ENCODE measurements at places on chromosomes 5 and 9.

- DNase-seq = no peak
Measured at GRCh38 chr9:108417726-108418125, 438.1 kb downstream of the ACTL7B start.

DNA sequence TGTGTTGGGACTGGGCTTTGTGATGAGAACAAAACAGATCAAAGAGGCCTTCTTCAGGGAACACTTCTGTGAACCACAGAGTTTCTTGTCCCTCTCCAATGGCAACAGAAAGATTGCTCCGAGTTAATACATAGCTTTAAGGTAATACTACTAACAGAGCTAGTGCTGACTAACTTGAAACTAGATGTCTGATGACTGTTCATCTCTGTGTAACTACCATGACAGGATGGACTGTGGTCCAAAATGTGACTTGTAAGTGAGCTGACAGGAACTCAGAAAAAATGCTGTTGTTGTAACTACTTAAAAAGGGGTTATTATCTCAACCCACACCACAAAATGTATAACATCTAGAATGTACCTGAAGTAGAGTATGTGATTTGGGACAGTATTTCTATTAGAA is 630.2 kb upstream of the DMAC1 start:
- no peak for DNase-seq

GRCh38 chr9:98101416-98101815 is 17.6 kb downstream of the TRIM14 start:
- DNase-seq = no peak

DNA sequence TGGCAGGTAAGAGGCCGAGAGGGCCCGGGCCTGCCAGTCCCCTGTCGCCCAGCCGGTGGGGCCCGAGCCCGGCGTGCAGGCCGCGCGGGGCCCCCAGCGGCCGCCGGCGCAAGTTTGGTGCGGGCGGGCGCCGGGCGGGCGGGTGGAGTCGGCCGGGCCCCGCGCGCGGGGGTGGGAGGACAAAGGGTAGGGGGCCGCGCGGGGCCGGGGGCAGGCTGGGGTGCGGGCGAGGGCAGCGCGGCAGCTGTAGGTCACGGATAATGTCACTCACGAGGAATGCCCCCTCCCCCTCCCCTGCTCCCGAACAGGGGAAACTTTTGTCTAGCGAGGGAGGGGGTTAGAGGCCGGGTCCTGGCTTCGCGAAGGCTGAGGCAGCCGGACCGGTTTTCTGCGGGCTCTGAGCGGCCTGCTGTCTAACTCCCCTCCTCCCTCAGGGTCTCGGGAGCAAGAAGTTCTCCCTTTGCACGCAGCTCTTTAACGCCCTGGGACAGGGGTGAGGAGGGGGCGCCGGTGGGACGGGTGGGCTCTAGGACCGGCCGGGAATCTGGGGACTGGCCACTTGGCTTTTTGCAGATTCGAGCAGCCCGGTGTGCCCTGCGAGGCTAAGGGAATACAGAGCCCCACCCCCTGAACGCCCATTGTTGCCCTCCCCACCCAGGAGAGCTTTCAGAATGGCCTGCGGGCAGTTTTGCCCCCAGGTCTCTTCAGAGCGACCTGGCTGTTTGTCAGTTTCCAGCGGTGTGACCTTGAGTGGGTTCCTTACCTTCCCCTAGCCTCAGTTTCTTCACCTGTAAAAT is 21.3 kb upstream of the NDST1 start:
- DNase-seq = peak; percentile 76

DNA sequence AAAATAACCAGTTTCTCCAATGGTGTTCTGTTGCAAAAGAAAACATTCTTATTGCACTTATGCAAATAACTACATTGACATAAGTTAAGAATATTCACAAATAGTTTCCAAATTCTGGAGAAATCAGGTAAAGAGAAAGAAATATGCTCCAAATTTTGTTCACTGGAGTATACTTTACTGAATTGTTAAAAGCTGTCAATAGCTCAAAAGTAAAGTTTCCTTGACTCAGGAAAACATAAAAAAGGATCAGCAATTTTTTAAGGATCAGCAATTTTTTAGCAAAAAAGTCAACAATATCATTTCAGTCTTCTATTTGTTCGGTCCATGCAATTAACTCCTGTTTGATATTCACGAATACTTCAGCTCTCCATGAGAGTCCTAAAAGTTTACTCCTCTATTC is 51.6 kb downstream of the ANXA2R start:
- no peak for DNase-seq

DNA sequence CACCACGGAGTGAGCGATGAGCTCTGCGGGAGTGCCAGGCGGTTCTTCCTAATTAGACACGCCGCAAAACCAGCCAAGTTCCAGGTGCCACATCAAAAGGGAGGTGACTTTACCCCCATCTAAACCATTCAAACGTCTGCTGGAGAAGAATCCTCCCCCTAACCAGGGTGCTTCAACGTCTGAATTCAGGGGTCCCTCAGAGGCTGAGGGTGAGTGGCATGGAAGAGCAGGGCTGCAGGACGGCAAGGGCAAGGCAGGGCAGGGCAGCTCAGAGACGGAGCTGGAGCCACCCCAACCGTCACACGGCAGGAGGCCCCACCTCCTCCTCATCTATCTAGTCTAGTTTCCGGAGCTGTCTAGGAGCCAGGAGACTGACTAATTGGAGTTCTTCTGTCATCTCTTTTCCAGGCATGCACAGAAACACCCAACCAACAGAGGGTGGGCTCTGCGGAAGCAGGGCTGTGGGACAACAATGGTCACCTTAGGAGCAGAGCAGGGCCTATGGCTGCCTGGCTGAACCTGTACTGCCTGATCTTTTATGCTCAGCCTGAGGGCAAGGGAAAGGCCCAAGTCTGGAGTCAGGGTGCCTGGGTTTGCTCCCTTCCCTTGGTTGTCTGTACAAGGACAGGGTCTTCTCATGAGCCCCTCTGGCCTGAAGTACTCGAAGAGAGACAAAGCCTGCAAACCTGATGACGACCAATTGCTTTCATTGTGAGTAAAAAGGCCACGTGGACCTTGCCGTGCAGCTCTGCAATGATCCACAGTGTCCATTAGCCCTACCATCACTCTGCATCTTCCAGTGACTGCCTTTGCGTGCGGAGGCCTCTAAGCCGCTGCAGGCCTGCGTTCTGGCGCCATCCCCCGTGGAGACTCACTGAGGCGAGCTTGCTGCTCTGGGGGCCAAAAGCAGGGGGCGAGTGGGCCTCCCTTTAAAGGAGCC is 81.0 kb upstream of the SLC25A51 start:
- DNase-seq = peak; percentile 20

GRCh38 chr9:12640016-12640587 is 53.1 kb upstream of the TYRP1 start:
- DNase-seq = peak; percentile 42

GRCh38 chr5:150186137-150186536 is 3.7 kb upstream of the SLC6A7 start:
- no peak for DNase-seq

DNA sequence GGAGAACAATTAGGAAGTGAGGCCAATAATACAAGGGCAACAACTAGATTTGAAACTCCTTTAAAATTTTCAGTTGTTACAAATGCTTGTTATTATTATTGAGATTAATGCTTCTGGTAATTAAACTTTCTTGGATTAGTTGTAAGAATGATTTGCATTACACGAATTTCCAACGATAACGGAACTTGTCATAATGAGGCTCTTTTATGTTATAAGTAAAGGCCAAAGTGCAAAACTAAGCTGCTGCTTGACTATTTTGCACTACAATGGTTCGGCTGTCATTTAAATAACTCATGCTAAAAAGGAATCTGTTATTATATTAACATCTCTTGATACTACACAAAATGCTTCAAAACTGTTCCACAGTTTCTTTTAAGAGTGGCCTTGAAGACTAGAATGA is 1007.1 kb downstream of the PTPRD start:
- DNase-seq = no peak

GRCh38 chr5:145874765-145875164 is 2.0 kb upstream of the GRXCR2 start:
- no peak for DNase-seq

- peak; percentile 59 for DNase-seq
Measured at GRCh38 chr9:34171753-34172535, 6.9 kb upstream of the UBAP1 start.

GRCh38 chr5:177603631-177604030 is 3.7 kb downstream of the B4GALT7 start:
- DNase-seq = no peak

GRCh38 chr5:66231508-66231907 is 87.4 kb downstream of the SREK1 start:
- DNase-seq = no peak

DNA sequence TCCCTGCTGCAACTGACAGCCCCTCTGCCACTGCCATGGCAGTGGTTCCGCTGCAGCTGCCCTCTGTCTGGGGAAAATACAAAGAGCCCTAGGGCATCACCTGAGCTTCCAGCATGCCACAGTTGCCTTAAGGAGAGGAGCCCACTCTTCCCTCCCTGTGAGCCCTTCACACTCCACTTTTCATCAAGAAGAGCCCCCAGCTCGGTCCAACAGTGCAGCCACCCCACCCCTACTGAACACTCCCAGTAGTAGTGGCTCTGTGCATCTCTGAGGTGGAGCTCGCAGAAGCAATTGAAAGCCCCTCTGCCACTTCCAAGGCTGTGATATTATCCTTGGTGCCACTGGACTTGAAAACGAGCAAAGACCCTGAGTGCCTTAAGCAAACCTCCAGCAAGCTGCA is 696.8 kb upstream of the COX7C start:
- no peak for DNase-seq

DNA sequence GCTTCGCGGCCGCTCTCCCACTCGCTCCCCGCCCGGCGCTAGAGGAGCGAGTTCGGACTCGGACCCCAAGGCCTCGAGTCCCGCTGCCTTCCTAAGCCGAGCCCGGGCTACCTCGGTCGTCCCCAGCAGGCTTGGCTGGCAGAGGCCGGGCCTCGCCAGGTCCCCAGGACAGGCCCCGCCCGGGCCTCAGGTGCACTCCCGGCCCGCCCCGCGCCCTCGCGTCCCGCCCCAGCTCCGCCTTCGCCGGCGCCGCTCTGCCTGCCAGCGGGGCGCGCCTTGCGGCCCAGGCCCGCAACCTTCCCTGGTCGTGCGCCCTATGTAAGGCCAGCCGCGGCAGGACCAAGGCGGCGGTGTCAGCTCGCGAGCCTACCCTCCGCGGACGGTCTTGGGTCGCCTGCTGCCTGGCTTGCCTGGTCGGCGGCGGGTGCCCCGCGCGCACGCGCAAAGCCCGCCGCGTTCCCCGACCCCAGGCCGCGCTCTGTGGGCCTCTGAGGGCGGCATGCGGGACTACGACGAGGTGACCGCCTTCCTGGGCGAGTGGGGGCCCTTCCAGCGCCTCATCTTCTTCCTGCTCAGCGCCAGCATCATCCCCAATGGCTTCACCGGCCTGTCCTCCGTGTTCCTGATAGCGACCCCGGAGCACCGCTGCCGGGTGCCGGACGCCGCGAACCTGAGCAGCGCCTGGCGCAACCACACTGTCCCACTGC is at the start of gene SLC22A5:
SLC22A5 (plus strand) TSS at position 237 of the 707 bp plus-strand sequence; CDS start at position 500, 263 bp downstream.
- DNase-seq = peak; percentile 90

- peak; percentile 89 for DNase-seq
Measured at GRCh38 chr5:172437445-172438318, 16.6 kb downstream of the SH3PXD2B start.

DNA sequence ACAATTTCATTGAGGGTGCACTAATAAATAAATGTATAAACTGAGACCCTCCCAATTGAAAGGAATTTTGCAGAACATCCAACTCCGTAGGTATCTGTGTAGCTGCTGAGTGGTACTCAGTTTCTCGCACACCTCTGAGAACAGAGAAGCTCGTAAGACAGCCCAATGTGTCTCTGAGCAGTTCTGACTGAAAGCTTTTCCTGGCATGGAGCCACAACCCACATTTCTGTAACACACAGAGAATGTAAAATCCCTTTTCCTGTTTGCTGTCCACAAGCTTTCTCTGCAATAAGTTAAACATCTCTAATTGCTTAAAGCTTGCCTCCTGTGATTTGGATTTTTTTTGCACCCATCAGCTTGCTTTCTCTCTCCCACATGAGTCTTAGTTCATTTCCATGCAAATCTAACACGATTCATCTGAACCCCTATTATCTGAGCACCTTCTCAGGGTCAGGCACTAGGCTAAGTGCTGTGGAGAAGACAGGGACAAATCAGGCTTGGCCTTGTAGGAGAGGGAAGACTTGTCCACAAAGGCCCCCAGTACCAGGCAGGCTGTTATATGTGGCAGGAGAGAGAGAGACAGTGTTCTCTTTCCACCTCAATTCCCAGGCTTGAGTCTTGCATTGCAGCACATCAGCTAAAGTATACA is 44.2 kb upstream of the COL15A1 start:
- peak; percentile 87 for DNase-seq

DNA sequence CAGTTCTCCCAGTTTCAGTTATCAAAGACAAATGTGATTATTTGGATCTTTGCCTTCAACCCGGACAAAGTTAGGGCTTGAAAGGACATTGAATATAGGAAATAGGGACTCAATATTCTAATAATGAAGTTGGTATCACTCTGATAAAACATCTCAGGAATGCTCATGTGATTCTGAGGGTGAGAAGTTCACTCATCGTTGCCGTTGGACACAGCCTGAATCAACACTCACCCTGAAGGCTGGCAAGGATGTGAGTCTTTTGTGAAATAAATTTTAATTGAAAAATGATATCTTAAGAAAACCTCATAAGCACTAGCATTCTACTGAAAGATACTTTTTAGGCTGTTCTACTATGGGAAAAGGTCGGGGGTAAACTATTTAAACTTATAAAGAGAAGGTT is 44.8 kb upstream of the C9orf72 start:
- DNase-seq = no peak

DNA sequence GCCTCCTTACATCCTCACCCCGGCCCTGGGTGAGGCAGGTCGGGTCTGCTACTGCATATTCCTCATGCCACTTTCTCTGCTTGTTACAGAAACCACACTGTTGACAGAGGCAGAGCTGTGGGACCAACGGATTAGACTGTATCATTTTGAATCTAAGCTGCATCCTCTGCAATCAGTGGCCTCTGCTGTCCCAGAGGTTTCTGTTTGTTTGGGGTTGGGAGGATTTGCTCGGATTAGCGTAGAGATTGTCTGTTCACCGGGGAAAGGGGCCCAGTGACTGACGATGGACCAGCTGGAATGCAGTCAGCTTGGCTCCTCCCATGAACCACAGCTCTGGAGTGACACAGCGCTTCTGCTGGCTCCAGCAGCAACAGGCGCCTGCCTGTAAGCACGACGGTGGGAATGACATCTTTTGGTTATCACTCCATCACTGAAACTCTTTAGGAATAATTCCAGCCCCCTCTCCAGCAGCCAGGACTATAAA is 37.3 kb upstream of the ADRA1B start:
- DNase-seq = no peak

DNA sequence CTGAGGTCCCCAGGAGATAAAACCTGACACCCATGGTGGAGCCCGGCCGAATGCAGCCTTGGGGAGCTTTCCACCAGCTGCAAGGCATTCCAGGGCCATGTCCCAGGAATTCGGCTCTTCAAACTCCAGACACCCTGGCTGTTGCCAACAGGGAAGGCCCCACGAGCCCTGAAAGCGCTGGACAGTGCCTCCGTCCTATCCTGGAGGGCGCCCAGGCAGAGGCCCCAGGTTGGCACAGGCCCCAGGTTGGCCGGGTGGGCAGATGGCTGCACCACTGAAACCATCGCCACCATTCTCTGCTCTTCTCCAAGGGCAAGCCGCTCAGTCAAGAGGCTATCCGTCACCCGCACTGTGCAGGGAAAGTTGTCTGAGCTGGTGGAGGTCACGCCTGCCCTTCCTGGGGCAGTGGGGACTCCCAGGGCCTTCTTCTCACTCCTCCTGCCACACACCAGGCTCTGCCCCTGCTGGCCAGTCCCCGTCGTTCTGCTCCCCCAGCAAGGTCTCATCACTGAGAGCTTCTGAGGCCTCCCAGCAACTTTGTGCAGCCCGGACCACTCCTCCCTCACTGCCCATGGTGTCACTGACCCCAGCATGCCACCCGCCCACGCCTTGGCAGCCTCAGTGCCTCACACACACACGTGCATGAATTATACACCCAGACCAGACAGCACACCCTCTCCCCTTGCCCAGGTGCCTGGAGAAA is 21.2 kb downstream of the SLC6A3 start:
- no peak for DNase-seq
